NCI-H446 (cell line): ENCODE measurements at places on chromosomes 13 and 19.

GRCh38 chr19:12946731-12947496 is 1.3 kb downstream of the RAD23A start:
- DNase-seq: no peak

DNA sequence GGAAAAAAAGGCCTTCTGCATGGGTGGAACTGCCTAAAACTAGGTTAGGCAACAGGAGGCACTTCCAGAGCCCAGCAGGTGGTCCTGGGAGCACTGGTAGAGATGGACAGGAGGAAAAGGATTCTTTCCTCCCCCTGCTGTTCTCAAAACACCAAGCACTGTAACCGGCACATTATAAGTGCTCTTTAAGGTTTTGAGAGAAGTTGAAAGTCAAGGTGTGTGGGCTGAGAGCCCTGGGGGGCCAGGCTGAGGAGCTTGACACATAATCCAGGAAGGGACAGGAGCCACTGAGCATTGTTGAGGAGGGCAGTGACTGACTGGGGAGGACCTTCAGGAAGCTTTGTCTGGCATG is 32.3 kb downstream of the SPATA13 start:
- no peak for DNase-seq

- no peak for DNase-seq
Observed at GRCh38 chr19:778910-779653, 18.2 kb upstream of the PTBP1 start.

GRCh38 chr19:3866910-3867638 is 1.8 kb downstream of the ZFR2 start:
- DNase-seq: no peak

- peak; percentile 98 for DNase-seq
Observed at GRCh38 chr19:17841810-17842662, 5.7 kb downstream of the JAK3 start.

GRCh38 chr13:112764864-112765561 is 75.2 kb downstream of the ATP11A start:
- no peak for DNase-seq

GRCh38 chr19:18373892-18374629 is 11.9 kb upstream of the GDF15 start:
- DNase-seq: no peak

DNA sequence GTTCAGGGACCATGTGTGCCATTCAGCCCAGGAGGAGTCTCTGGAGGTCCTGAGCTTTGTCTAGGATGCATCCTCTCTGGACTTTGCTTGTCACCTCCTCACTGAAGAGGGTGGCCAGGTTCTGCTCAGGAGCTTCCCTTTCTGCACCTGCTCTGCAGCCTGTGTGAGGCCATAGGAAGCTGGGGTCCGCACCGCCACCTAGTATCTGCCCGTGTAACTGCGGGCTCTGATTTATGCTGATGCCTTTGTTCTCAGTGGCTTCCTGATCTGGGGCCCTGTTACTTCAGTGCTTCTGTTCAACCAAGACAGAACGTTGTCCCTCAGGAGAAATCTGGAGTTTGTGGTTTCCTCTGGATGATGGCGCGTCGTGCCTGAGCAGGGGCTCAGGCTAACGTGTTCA is 15.5 kb downstream of the ZNF610 start:
- no peak for DNase-seq
